Hypothalamus (tissue), 51 donors: ENCODE measurements at places on chromosomes 4 and X.

GRCh38 chr4:91497892-91498291, 805.9 kb upstream of the GRID2 start:
- DNase-seq, result no peak

DNA sequence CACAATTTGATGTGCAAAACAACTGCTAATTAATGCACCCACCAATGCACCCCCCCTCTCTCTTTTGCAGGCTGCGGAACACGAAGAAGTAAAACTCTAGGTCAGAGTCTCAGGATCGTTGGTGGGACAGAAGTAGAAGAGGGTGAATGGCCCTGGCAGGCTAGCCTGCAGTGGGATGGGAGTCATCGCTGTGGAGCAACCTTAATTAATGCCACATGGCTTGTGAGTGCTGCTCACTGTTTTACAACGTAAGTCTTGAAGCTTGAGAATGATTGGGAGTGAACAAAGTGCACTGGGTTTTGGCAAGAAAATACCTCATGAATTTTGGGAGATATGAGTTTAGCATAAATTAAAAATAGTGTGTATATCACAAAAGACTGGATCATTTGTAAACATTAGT, 28.9 kb downstream of the TMPRSS11E start:
- DNase-seq, result no peak

GRCh38 chr4:36088542-36088941, 155.8 kb downstream of the ARAP2 start:
- DNase-seq, result no peak

GRCh38 chr4:123235431-123235830, 161.2 kb upstream of the SPRY1 start:
- DNase-seq, result no peak

GRCh38 chr4:37780444-37781130, 45.9 kb upstream of the PGM2 start:
- DNase-seq, result no peak

- no peak for DNase-seq
Measured at GRCh38 chrX:46573892-46574773, 568 bp downstream of the CHST7 start.
